ENCODE measurements at places on chromosomes 6 and 20.

DNA sequence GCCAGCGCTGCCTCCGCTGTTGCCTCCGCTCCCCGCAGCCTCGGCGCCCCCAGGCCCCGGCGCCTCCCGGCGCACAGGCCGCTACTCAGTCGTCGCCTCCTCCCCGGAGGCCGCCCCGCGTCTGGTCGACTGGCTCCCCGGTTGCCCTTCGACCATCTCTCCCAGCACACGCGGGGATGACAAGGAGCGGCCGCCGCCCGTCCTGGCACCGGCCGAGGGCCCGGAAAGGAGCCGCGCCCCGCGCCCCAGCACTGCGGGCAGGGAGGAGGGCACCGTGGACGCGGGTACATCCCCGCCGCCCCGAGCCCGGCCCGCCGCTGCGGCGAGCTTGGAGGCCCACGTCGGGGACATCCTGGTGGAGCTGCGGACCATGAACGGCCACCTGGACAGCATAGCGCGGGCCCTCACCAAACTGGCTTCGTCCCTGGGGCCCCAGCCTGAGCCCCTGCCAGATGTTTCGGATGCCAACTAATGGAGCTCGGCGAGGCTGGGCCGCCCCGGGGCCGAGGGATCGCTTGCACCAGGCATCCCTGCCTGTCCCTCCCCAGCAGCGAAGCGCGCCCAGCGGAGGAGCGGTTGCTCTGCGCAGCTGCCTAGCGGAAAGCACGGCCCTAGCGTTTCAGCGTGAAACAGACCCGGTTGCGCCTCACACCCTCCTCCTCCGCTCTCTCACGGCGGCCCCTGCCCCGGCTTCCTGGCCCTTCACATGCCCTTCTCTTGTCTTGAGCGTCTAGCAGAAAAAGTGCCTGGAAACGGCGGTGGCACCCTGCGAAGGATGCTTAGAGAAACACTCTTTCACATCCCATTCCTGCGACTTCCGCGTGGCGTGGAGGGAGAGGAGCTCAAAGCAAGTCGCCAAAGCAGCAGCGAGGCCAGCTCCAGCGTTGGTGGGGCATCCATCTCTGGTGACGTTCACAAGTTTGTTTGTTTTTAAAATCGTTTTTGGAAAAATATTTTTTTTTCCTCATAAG, 285.8 kb upstream of the SUPT3H start:
- peak; percentile 69 for DNase-seq

- no peak for DNase-seq
These were observed 115.9 kb downstream of the KLHL32 start for GRCh38 chr6:97040355-97040860.

- no peak for DNase-seq
These were observed 79.7 kb upstream of the FYN start for GRCh38 chr6:111952821-111953540.

DNA sequence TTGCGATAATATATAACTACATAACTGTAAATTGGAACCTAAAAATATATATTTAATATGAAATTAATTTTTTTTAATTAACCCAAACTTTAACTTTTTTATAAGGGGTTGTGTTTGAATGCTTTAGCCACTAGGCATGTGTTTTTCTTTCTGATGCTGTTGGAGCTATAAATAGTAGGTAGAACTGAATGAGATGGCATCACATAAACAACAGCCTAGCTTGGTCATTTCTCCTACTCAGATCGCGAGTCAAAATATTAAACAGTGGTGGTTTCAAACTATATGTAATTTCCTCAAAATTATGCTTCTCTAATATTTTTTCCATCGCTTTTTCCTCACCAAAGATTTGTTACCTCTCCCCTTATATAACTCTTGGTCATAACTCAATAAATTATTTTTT, 243.2 kb downstream of the ARID1B start:
- no peak for DNase-seq

GRCh38 chr6:37521674-37522073, 22.0 kb upstream of the CCDC167 start:
- DNase-seq = no peak

DNA sequence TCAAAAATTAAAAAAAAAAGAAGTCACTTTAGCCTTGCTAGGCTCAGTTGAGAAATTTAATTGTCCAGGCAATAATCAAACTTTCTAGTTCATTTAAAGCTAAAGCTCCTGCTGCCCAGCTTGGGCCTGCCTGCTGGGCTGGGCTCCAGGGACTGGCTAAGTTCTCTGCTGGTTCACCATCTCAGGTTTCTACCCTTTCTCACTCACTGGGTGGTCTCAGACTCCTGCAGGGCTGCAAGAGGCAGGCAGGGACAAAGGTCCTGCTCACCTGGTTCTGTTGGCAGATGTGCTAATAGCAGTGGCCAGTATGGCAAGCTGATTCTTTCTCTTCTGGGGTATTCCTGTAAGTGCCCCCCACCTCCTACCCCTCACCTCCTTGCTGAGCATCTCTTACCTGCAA, 21.2 kb upstream of the RTF2 start:
- no peak for DNase-seq

GRCh38 chr20:62461157-62461556, 14.6 kb downstream of the GATA5 start:
- DNase-seq = no peak

GRCh38 chr20:32045999-32046398, 6.0 kb upstream of the HCK start:
- DNase-seq = no peak

DNA sequence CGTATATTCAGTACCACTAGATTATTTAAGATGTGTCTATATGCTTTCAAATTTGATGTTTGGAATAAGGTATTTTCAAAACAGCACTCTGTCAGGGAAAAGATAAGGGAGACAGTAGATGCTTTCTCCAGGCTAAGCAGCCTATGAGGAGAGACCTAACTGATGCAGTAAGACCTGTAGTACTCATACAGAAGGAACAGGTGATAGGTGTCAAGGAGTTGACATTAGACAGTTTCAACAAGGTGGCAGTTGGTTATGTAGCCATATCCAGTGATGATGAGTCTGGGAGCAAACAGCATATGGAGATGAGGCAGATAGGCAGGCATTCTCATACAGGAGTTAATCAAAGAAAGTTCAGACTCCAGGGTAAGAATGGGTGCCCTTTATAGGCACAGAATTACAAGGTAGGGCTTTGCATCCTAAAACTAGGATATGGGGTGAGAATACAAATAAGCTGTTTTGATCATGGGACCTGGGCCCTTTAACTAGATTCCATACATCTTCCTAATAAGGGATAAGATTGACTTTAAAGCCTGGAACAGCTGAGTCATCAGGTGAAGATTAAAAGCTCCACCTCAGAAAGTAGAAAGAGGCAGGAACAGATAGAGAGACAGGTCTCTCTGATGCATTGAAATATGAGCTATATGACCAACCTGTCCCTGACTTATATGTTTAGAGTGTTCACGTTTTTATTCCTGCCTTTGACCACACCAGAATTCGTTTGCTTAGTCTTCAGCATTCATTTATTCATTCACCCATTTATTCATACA, 7.9 kb downstream of the RSPH4A start:
- DNase-seq = no peak

GRCh38 chr20:13455713-13456112, 183.0 kb downstream of the TASP1 start:
- DNase-seq = no peak

DNA sequence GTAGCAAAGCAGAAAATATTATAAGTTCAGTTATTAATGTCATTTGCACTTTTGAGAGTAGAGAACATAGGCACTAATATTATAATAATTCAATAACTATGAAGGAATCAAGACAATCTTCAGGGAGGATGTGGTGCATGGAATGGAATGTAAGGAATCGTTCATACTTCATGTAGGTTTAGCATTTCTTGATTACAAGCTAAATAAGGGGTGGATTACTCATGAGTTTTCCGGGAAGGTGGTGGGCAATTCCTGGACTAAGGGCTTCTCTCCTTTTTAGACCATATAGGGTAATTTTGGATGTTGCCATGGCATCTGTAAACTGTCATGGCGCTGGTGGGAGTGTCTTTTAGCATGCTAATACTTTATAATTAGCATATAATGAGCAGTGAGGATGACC, 9.1 kb upstream of the BTNL2 start:
- DNase-seq = no peak

DNA sequence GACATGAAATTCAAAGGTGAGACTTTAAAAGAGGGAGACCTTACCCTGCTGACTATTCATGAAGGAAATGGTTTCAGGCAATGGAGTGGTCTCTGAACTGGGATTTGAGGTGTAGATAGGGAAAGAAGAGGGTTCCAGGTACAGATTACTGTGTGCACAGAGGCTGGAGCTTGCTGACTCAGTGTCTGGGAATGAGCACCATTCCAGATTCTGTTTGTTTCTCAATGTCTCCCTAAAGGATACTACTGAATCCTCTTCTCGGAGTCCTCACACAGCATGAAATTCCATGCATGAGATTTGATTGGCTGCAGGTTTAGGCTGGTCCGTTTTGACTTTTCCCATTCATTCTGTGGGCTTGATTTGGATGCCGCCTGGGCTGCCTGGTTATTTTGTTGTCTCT, 49.0 kb downstream of the PPP1R14C start:
- no peak for DNase-seq

GRCh38 chr6:116467096-116467495, 5.9 kb downstream of the CALHM6 start:
- no peak for DNase-seq

DNA sequence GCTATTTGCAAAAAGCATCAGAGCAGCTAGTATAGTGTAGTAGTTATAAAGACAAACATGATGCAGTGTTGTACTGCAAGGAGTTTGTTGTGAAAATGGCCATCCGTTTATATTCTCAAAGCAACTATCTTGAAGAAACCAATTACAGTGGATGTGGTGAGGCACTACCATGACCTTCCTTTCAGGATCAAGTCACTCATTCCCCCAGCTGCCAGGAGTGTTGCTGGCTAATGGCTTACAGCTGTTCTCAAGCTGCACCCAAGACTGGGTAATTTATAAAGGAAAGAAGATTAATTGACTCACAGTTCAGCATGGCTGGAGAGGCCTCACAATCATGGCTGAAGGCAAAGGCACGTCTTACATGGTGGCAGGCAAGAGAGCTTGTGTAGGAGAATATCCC, 29.0 kb downstream of the ADGRF4 start:
- DNase-seq = no peak

- DNase-seq = no peak
These were observed 36.6 kb downstream of the HLA-G start for GRCh38 chr6:29864037-29864810.

DNA sequence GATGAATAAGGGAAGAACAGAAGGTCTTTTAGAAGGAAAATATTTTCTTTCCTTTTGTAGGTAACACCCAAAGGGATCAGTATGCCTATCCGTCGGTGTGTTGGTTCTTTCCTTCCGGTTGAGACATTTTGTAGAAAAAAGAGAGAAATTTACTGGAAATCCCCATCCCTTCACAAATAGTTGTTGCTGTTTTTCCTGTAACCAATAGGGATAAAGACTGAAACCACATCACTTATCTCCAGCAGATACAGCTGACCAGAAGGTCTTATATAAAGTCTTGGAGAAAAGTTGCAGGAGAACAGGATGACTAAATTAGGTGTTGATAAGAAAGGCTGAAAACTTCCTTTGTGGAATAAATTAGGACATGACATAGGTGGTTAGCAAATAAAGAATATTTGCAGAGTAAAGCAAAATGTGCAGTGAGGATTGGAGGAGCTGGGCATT, 14.8 kb upstream of the HLA-DRB1 start:
- no peak for DNase-seq

GRCh38 chr20:37914672-37915433, 11.9 kb downstream of the VSTM2L start:
- DNase-seq = peak; percentile 22

DNA sequence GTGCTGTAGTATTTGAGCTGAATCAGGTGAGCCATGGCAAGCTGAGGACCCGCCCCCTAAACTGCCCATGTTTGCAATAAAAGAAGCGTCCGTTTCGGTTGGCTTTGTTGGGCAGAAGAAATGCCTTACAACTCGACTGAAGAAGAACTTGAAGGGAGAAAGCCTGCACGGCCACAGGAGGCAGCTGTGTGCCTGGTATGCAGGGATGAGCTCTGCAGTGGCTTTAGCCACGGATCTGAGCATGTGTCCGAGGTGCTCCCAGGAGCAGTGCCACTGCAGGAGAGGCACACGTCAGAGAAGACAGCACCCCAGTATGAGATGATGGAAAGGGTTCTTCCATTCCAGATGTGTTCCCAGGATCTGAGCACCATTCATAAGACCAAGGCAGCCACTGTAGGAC, 23.5 kb downstream of the KIZ start:
- DNase-seq = no peak

DNA sequence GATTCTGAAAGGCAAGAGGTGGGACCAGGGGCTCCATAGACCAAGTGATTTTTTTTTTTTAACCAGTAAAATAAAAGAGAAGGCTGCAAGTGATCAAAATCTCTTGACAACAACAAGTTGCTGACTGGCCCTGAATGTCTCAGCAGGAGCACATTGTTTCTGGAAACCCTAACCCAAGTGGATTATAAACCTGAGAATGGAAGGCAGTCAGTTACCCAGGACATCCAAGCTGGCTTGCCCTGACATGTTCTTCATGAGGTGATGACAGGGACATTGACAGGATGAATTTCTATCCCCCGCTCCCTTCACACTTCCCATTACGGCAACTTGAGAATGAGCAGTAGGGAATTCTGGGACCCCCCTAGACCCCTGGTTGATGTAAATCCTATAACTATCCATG, 49.6 kb upstream of the RIPOR2 start:
- no peak for DNase-seq

DNA sequence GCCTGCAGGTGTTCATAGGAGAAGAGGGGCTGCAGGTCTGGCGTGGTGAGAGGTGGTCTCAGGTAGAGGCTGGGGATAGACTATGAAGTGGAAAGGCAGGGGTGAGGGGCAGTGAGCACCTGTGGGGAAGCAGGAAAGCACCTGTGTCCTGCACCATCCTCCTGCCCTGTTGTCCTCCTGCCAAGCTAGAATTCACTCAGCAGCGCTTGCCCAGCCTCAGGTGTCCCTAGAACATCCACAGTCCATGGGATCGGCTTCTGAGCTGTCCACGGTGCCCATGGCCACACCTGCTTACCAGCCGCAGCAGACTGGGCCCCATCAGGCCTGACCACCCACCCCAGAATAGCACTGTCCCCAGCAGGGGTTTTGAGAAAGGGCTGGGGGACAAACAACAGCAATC, 456.2 kb upstream of the SULF2 start:
- DNase-seq = no peak

Measured in activated CD4-positive, alpha-beta memory T cell treated with anti-CD3 and anti-CD28 coated beads for 36 hours (primary cell).